Adrenal gland (tissue), 19 donors: ENCODE measurements at places on chromosomes 3 and 15. TPM values are rescaled to one million over a fixed set of nuclear protein-coding genes. Genes with fewer than 3 reads are reported as not detected.

- H3K36me3 ChIP-seq = no peaks in the 10 kb centered on the region
- no peak overlapping the region for H3K4me3 ChIP-seq
- peaks cover 6% of the 10 kb centered on the region for H3K4me1 ChIP-seq
- no peaks in the 10 kb centered on the region for H3K27me3 ChIP-seq
- no peak for DNase-seq
- H3K27ac ChIP-seq = no peak overlapping the region
Observed at GRCh38 chr3:119301662-119302061, 7.5 kb downstream of the ARHGAP31 start.

- H3K4me3 ChIP-seq = no peak overlapping the region
- no peaks in the 10 kb centered on the region for H3K4me1 ChIP-seq
Observed at GRCh38 chr3:76038949-76039348, 253.6 kb upstream of the ZNF717 start.

DNA sequence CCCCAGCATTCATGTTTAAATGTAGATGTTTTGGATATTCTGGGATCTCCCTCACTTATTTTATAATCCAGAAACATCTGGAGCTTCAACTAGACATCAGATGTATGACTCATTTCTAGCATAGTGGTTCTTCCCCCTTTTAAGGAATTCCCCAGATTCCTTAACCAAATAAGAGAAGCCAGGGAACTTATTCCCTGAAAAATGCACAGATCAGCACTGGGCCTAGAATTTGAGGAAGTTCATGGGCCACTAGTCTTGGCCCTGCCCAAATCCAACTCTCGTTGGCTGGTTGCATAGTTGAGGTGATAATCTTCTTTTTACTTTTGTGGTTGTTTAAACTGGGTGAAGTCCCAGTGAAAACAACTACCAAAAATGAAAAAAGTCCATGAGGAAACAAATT lies 20.4 kb downstream of the RARRES1 start:
- DNase-seq = no peak
- H3K27me3 ChIP-seq = no peaks in the 10 kb centered on the region
- no peaks in the 10 kb centered on the region for H3K36me3 ChIP-seq
- H3K27ac ChIP-seq = no peak overlapping the region
- H3K4me1 ChIP-seq = no peaks in the 10 kb centered on the region

DNA sequence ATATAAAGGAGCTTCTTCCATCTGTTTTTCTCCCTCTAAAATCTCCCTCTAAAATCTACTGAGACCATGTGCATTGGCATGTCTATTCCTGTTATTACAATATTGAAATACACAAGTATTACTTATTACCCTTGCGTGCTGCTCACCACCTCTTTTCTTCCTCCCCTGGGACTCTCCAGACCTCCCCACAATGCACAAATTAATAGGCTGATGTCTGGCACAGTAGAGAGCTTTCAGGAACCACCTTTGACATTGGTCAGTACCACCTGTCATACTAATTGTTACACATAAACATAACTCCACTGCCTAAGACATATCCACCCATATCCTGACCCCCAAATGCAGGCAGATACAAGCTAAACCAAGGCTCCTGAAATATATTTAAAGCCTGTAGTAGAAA lies 722.6 kb downstream of the FHIT start:
- no peak for DNase-seq
- H3K27me3 ChIP-seq = no peaks in the 10 kb centered on the region
- H3K36me3 ChIP-seq = no peaks in the 10 kb centered on the region
- no peak overlapping the region for H3K4me3 ChIP-seq

- no peak for DNase-seq
- H3K27ac ChIP-seq = peak overlapping the region; percentile 32
- no peaks in the 10 kb centered on the region for H3K27me3 ChIP-seq
Observed at GRCh38 chr3:50364573-50365079, 5.3 kb upstream of the TMEM115 start.

- no peak overlapping the region for H3K4me3 ChIP-seq
- DNase-seq = no peak
- H3K27me3 ChIP-seq = no peaks in the 10 kb centered on the region
- no peaks in the 10 kb centered on the region for H3K36me3 ChIP-seq
Observed at GRCh38 chr15:58755956-58756355, 6.4 kb upstream of the ADAM10 start.

Gene UBE2E2
- 19.6 TPM for polyA plus RNA-seq

- no peak for DNase-seq
- H3K4me1 ChIP-seq = no peaks in the 10 kb centered on the region
- H3K27ac ChIP-seq = no peak overlapping the region
- no peaks in the 10 kb centered on the region for H3K36me3 ChIP-seq
Observed at GRCh38 chr3:34056951-34057390, 258.5 kb downstream of the PDCD6IP start.

DNA sequence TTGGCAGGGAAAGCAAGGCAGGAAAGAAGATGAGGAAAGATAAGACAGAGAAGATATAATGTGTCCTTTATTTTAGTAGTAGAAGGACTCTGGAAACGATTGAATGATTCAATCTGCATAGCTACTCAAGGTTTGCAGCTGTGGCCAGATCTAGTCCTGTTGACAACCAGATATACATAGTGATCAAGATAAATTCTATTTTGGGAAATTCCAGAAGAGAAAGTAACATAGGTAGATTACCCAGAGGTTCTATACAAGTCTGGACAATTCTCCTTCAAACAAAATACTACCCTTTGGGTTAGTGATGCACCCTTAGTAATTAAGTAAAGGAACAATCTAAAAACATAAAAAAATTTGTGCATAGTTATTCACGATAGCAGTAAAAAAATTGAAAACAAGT lies 9.4 kb downstream of the TERC start:
- H3K27ac ChIP-seq = no peak overlapping the region
- H3K4me3 ChIP-seq = no peak overlapping the region
- no peaks in the 10 kb centered on the region for H3K4me1 ChIP-seq
- no peaks in the 10 kb centered on the region for H3K27me3 ChIP-seq
- DNase-seq = no peak

Gene RARRES1
- polyA plus RNA-seq = 9.7 TPM

Gene TBC1D23
- 72.7 TPM for polyA plus RNA-seq

Gene ASB14
- polyA plus RNA-seq = not detected

Gene STAC
- polyA plus RNA-seq = 5.3 TPM

- no peaks in the 10 kb centered on the region for H3K36me3 ChIP-seq
- H3K4me1 ChIP-seq = no peaks in the 10 kb centered on the region
- H3K27me3 ChIP-seq = no peaks in the 10 kb centered on the region
- no peak overlapping the region for H3K4me3 ChIP-seq
Observed at GRCh38 chr3:57718118-57718517, 25.2 kb upstream of the DENND6A start.

Gene FES
- 2.3 TPM for polyA plus RNA-seq

Gene PDE12
- 25.1 TPM for polyA plus RNA-seq

- peaks cover 5% of the 10 kb centered on the region for H3K27me3 ChIP-seq
- H3K27ac ChIP-seq = no peak overlapping the region
- H3K4me3 ChIP-seq = no peak overlapping the region
- peaks cover 9% of the 10 kb centered on the region for H3K36me3 ChIP-seq
- DNase-seq = no peak
- H3K4me1 ChIP-seq = no peaks in the 10 kb centered on the region
Observed at GRCh38 chr15:101010781-101011180, 91.6 kb downstream of the LRRK1 start.

Gene DCBLD2
- polyA plus RNA-seq = 13.8 TPM

DNA sequence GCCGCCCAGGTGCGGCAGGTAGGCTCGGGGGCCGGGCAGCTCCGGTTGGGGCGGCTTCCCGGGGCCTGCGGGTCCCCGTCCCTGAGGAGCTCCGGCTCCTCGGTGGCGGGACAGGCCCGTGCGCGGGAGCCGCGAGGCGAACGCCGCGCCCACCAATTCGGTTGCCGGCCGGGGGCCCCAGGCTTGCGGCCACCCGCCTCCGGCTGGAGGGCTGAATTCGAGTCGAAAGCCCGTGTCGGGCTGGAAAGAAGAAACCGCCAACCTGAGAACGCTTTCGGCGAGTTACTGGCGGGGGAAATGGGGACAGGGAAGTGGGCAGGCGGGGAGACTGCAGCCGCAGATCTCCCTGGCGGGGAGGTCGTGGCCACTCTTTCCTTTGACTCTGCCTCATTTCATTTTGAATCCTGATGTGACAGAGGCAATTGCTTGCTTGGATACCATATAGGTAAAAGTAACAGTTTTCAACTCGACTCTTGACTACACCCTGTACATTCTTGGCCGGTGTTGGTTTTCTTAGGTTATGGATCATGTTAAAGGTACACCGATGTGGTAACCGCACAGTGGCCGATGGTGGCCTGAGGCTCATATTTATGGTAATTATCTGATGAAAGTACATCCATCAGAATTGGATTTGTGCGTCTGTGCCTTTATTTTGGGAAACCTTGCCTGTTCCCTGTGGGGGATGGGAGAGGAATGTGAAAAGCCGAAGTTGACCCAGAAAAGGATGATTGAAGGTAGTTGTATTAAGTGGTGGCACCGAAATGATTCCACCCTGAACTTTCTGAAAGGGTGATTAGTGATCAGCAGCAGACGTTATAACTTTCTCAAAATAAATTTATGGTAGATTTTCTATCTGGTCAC lies 1.7 kb downstream of the B3GNT5 start:
- H3K36me3 ChIP-seq = no peaks in the 10 kb centered on the region
- no peaks in the 10 kb centered on the region for H3K4me1 ChIP-seq
- no peaks in the 10 kb centered on the region for H3K27me3 ChIP-seq
- peak overlapping the region; percentile 89 for H3K27ac ChIP-seq
- H3K4me3 ChIP-seq = no peak overlapping the region

DNA sequence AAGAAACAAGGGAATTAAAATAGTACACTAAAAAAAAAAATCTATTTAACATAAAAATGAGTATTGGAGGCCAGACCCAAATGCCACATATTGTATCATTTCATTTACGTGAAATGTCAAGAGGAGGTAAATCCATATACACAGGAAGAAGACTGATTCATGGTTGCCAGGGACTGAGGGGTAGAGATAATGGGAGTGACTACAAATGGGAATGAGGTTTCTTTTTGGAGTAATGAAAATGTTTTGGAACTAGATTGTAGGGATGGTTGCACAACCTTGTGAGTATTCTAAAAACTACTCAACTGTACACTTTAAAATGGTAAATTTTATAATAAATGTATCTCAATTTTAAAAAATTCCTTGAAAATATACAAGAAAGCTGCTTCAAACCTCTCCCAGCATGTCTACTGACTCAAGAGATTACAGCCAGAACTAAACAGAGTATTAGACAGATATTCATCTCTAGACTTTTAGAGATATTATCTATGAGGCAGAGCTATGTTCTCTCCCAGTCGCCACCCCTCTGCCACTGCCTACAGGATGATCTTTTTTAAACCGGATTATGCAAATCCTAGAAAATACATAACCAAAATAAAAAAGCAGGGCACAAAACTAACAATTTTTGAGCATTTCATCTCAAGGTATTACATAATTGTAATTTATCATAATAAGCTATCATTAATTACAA lies 6.2 kb downstream of the HLTF start:
- DNase-seq = no peak
- H3K27ac ChIP-seq = no peak overlapping the region
- H3K36me3 ChIP-seq = no peaks in the 10 kb centered on the region
- peaks cover 4% of the 10 kb centered on the region for H3K4me1 ChIP-seq
- H3K27me3 ChIP-seq = no peaks in the 10 kb centered on the region
- H3K4me3 ChIP-seq = no peak overlapping the region

DNA sequence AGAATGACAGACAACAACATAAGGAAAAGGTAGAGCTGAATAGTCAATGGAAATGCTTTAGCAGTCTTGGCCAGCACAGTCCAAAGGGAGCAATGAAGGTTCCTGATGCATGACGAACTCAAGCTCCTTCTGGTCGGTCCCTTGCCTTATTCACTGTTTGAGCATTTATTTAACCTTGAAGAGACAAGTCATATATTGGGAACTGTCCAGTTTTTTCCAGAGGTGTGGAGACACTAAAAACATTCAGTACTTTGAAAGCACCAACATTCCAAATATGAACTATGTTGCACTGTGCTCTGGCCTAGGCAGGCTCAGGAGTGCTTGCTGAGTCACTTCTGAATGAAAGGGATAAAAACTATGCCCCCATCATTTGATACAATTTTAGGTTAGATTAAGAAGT lies 384.8 kb downstream of the MECOM start:
- H3K36me3 ChIP-seq = no peaks in the 10 kb centered on the region
- H3K4me1 ChIP-seq = no peaks in the 10 kb centered on the region
- H3K27ac ChIP-seq = no peak overlapping the region
- H3K27me3 ChIP-seq = no peaks in the 10 kb centered on the region

DNA sequence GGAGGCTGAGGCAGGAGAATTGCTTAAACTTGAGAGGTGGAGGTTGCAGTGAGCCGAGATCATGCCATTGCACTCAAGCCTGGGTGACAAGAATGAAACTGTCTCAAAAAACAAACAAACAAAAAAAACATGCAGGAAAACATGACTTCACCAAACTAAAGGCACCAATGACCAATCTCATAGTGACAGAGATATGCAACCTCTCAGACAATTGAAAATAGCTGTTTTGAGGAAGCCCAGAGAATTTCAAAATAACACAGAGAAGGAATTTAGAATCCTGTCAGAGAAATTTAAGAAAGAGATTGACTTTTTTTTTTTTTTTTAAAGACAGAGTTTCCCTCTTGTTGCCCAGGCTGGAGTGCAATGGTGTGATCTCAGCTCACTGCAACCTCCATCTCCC lies 26.1 kb downstream of the NCBP2 start:
- H3K4me3 ChIP-seq = no peak overlapping the region
- H3K4me1 ChIP-seq = no peaks in the 10 kb centered on the region
- no peaks in the 10 kb centered on the region for H3K36me3 ChIP-seq

DNA sequence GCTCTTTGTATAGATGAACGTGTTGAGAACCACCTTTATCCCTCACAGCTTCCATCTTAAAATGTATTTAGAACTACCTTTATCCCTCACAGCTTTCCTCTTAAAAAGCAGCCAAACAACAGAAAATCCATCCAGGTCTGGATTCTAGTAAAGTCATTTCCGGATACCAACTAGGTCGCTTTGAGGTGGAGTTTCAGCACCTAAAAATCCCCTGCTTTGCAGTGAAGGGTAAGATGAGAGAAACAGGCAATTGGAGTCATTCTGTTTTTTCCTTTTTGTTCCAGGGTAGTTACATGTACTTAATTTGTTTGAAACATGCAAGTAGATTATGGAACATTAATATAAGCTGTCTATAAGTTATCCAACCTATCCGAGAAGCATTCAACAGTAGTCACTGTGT lies 192.0 kb downstream of the UBE2E2 start:
- DNase-seq = no peak
- H3K27ac ChIP-seq = no peak overlapping the region
- no peaks in the 10 kb centered on the region for H3K27me3 ChIP-seq
- no peaks in the 10 kb centered on the region for H3K4me1 ChIP-seq
- H3K4me3 ChIP-seq = no peak overlapping the region
- H3K36me3 ChIP-seq = no peaks in the 10 kb centered on the region

DNA sequence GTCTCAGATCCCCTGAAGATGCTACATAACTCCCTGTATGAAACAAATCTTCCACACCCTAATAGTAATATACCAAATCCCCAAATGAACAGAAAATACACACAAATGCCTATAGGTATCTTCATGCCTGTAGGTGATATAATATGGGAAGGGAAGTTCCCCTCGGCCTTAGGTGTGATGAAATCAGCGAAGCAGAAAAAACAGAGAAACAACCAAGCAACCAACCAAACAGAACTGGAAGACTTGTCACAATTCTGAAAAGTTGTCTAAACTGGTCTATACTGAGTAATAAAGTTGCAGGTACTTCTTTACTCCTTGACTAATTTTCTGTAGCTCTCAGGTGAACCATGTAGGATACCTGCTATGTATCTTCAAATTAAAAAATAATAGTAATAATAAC lies 82.2 kb upstream of the SATB1 start:
- H3K4me3 ChIP-seq = no peak overlapping the region
- no peak for DNase-seq
- no peaks in the 10 kb centered on the region for H3K27me3 ChIP-seq
- no peak overlapping the region for H3K27ac ChIP-seq
- H3K36me3 ChIP-seq = no peaks in the 10 kb centered on the region

GRCh38 chr3:100981164-100981911 lies 11.9 kb downstream of the ABI3BP start:
- H3K36me3 ChIP-seq = no peaks in the 10 kb centered on the region
- no peaks in the 10 kb centered on the region for H3K27me3 ChIP-seq

Gene PEX5L
- 0.03 TPM for polyA plus RNA-seq
